ENCODE measurements at places on chromosomes 1 and 21.

DNA sequence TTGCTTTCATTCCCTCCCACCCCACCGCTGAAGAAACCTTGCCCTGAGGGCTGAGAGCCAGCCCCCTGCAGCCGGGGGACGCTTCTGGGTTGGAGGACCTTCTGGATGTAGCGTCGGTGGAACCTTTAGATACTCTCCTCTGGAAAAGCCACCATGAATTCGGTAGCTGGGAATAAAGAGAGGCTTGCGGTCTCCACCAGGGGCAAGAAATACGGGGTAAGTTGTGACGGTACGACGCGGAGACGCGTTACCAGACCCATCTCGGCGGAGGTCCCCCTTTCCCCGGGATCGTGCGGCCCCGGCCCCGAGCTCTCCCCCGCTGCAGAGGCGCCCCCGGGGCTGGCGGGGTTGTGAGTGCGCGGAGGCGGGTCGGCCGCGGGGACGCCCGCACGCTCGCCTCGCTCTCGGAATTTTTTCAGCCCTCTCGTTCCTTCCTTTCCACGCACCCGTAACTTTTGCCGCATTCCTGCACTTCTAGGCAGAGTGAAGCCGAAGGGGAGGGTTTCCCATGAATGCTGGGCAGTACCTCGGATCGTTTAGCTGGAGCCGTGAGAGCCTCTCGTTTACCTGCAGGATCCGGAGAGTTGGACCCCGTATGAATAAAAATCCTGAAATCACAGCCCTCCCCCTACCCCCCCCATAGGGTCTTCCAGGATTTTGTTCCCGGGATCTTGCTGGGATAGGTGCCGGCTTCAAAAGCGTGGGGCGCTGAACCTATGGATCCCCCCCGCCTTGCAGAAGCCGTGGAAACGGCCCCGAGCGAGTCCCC is 671 bp downstream of the KIF26B start:
- peak; percentile 65 for DNase-seq

DNA sequence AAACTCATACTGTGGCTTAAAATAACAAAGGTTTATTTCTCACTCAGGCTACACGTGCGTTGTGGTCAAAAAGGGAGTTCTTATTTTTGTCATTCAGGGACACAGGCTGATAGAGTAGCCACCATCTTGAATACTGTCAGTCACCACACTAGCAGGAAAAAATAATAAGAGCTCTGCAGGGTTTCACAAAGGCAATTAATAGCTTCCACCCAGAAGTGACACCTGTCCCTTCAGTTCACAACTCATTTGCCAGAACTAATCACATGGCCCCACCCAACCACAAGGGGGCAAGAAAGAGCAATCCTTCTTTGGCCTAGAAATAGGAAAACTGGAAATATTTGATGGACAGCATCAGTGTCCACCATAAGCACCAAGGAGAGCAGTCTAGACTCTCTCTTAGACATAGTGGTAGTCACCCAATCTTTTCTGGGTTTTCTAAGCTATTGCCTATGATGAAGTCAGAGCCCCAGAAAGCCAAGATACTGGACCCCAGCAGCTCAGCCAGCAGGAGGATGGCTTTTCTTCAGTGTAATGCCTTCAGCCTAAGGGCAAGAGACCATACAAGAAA is 8.2 kb downstream of the HAPLN2 start:
- peak; percentile 71 for DNase-seq

DNA sequence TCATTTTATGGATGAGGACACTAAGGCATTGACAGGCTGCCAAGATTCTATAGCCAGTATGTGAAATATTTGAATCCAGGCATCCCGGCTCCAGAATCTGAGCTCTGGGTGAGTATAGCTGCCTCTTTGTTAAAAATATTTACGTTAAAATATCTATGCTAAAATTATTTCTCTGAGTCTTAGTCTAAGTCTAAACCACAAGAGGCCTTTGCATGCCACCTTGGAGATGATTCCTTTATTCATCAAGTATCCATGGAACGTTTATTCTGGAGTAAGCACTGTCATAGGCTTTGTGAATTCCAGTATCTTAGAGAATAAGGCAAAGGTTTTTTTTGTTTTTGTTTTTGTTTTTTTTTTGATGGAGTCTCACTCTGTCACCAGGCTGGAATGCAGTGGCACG is 116.4 kb downstream of the GREM2 start:
- no peak for DNase-seq

- DNase-seq = no peak
Observed at GRCh38 chr1:59162665-59163064, 134.2 kb upstream of the FGGY start.

DNA sequence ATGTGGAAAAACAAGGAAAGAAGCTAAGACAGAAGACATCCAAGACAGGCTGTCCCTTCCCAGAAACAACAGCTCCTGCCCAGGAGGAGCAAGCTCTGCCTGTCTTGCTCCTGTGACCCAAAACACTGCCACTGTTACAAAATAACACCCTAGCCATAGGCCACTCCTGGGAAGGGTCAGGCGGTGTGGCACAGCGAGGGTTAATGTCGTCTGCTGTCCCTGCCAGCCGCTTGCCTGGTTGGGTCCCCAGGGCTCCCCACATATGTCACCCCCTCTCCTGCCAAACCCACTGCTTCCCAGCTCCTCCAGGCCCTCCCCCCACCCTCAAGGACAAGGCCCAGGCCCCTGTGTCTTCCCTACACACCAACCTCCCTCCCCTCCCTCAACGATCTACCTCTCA is 3.9 kb upstream of the NHLH1 start:
- no peak for DNase-seq
